Anterior cingulate cortex (tissue), 58 donors: ENCODE measurements at places on chromosomes 13 and 19.
A peak's percentile ranks its signal among the peaks of the same experiment; 100 is the strongest.

DNA sequence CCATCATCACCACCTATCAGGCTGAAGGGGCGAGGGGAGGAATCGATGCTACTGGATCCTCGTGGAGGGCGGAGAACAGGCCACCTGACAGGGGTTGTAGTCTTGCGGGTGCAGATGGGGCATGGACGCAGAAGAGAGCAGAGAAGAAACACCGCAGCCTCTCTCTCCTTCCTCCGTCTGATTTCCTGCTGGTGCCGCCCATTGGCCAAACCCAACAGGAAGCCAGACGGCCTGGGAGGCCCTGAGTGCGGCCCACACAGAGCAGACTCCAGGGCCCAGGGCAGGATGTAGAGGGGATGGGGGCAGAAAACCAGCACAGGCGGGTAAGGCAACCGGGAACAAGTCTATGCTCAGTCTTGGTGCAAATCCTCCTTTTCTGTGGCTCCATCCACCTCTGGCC is 15.4 kb downstream of the CEBPA start:
- DNase-seq = no peak

DNA sequence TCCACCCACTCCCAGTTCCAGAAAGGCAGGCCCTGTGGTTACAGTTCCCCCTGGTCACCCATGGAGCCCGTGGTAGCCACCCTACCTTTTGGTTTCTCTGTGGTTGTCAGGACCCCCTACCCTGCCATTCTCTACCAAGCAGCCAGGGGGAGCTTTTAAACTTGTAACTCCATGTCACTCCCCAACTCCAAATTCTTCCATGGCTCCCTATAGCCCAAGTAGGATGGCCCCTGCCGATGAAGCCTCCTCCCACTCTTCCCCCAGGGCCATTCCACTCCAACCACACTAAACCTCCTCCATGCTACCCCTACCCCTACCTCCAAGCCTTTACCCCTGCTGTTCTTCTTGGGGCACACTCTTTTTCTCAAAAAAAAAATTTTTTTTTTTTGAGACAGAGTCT is 2.2 kb downstream of the S1PR2 start:
- DNase-seq = no peak

DNA sequence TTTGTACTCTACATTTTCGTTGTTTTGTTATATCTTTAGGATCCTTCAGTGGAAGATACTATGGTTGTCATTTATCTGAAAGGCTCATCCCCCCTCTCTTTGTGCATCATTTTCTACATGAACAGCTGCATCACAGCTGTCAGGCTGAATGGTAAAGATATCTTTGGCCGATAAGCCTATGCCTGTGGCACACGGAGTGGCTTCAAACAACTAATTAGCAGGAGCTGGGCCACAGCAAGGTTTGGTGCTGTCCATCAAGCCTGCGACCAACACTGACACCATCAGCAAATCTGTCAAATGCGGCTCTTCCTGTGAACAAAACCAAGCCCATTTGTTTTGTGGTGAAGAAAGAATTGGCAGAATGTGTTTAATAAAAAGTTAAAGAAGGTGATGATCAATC is 334.4 kb downstream of the PCDH9 start:
- no peak for DNase-seq

GRCh38 chr13:75224053-75224742 is 257.8 kb downstream of the TBC1D4 start:
- no peak for DNase-seq

GRCh38 chr19:5563008-5563431 is 4.7 kb downstream of the TINCR start:
- DNase-seq = no peak

DNA sequence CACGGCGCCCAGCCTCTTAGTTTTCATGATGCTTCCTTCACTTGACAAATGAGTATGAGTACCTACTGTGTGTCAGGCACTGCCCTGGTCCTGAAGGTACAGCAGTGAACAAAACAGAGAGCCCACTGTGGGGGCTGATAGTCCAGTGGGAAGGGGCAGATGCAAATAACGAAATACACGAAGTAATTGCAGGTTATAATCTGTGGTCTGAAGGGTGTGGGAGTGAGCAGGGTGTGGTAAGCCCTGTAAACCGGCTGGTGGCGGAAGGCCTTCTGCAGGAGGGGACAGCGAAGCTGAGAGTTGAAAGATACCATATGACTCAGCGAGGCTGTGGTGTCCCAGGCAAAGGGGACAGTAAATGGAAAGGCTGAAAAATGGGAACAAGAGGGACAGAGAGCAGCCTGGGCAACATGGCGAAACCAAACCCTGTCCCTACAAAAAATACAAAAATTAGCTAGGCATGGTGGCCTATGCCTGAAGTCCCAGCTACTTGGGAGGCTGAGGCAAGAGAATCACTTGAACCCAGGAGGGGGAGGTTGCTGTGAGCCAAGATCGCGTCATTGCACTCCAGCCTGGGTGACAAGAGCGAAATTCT is 60.5 kb downstream of the MAP4K1 start:
- DNase-seq = no peak

DNA sequence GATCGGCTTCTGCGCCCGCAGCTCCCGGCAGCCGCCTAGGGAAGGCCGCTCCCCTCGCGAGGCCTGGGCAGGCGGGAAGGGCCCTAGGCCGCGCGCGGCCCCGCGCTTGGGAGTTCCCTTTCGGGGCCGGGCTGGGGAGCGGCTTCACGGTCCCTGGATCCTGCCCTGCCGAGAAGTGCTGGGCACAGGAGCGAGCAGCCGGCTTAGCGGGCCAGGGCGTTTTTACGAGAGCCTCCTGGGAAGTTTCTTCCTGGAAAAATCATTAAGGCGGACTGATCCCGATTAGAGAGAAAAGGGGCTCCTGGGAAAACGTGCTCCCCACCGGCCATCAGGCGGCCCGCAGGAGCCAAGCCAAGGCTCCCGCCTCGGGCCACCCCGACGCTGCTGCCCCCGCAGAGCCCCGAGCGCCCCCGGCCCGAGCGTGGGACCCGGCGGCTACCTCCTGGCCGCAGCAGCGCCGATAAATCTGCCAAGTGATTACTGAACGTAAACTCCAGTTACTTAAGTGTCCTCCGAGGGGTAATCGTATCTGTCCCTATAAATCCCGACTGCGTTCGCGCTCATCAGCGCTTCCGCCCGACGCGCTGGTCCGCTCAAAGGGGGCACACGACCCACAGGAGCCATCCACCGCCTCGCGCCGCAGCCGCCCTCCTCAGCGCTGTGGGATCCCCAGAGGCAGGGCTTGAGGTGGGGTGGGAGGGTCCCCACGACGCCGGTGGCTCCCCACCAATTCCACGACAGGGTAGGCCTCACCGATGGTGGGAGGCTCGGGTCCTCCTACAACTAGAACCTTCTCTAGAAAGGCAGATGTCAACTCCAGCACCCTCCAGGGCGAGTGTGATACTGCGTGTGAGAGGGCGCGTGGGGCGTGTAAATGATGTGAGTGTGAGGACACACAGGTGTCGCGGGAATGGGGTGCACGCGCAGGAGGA is 2.8 kb downstream of the ZIC5 start:
- no peak for DNase-seq

DNA sequence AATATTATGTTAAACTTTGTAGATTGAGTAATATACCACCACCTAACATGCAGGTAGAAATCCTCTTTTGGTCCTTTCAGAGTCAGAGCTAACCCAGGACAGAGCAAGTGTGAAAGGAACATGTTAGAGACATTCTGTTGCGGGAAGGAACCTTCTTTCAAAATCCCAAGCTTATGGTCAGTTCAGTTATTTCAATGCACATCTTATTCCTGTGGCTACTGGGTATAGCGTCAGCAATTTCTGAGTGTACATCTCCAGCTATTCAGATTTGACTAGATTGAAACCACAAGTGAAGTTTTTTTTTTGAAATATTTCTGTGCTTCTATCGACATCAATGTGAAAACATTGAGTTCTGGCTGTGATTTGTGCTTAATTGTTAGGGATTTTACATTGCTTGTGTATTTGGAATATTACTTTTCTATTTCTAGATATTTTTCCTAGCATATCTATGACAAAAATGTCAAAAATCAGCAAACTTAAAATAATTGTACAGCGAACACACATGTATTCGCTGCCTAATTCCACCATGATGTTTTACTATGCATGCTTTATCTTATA is 165.3 kb downstream of the LMO7 start:
- DNase-seq = no peak

DNA sequence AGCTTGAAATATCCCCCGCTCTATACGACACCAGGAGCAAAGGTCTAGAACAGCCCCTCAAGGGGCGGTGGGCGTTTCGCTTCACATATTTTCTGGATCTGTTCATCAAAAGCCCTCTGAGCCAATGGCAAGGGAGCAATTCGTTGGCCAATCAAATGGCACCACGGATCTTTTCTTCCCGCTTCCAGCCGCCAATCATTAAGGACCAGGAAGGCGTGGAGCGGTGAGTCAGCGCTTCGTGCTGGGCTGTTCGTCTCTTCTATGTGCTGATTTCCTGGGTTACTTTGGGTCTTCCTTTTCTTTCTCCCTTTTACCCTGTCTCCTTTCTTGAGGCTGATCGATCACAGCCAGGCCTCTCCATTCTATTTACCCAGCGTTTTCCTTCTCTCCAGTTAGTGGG is at the start of gene NLRP4:
Gene NLRP4, plus strand, starts transcription at position 201 of the 400 bp plus-strand sequence. CDS start 15,541 bp downstream, outside the sequence.
- DNase-seq = no peak

GRCh38 chr19:9849791-9850190 is 14.7 kb downstream of the PIN1 start:
- DNase-seq = no peak

DNA sequence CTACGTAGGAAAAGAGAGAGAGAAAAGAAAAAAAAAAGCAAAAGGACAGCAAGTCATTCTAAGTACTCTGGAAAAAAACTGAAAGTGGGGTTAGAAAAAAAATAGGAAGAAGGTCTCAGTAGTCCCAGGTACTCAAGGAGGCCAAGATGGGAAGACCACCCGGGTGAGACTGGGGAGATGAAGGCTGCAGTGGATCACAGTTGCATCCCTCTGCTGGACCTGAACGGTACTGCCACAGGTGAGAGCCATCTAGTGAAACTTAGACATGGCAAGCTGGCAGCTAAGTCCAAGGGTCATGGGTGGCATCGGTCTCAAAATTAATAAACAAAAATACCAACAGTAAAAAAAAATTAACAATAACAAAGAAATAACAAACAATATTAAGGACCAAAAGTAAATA is 41.0 kb upstream of the ZNF91 start:
- no peak for DNase-seq

GRCh38 chr19:2722541-2723344 is 1.6 kb upstream of the DIRAS1 start:
- DNase-seq = peak; percentile 61

GRCh38 chr13:33262997-33263396 is 22.6 kb downstream of the STARD13 start:
- DNase-seq = no peak

DNA sequence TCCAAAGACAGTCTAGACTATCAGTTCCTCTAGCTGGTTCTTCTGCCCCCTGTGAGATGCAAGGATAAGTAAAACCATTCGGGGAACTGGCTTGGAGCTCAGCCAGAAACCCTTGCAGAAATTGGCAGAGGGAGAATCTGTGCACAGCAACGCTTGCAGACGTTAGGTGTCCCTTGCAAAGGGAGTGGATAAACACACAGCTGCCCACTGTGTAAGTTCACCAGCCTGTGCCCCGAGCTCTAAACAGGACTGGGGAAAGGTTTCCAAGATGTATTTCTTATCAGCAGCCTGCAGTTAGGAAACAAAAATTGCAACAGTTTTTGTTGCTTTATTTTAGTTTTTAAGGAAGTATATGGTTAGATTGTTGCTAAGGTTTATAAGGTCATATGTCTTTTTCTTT is 19.0 kb upstream of the ADGRE1 start:
- DNase-seq = peak; percentile 16

- DNase-seq = no peak
Observed at GRCh38 chr13:49995625-49996101, 1.2 kb upstream of the TRIM13 start.

- no peak for DNase-seq
Observed at GRCh38 chr19:38107129-38107528, 116.9 kb downstream of the DPF1 start.

DNA sequence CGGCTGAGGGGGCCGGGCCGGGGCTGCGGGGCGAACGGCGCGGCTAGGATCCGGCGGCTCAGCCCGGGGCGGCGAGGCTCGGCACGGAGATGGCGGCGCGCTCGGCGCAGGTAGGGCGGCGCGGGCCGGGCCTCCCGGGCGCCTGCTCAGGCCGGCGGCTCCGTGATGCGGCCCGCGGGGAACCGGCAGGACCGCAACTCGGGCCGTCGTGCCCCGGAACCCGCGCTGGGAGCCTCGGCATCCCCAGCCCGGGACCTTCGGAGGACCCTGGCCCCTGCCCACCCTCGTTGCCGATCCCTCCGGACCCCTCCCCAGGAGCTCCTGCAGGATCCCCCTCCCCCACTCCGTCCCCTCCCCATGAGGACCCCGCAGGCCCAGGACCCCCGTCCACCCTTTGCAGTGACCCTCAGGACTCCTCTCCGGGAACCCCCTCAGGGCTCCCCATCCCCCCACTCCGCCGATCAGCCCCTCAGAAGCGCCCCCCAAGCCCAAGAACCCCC is 304 bp downstream of the EVI5L start:
- no peak for DNase-seq

GRCh38 chr19:48881741-48882657 is 9.8 kb downstream of the PPP1R15A start:
- DNase-seq = no peak

GRCh38 chr19:52196256-52196967 is 6.6 kb downstream of the PPP2R1A start:
- no peak for DNase-seq
